ENCODE measurements at places on chromosomes 16 and 17.

- DNase-seq, result no peak
Observed at GRCh38 chr17:61144617-61145564, 254.8 kb upstream of the TBX2 start.

- DNase-seq, result no peak
Observed at GRCh38 chr17:78174346-78174869, 6.0 kb downstream of the SYNGR2 start.

- DNase-seq, result no peak
Observed at GRCh38 chr17:38715216-38715943, 10.3 kb downstream of the MLLT6 start.

DNA sequence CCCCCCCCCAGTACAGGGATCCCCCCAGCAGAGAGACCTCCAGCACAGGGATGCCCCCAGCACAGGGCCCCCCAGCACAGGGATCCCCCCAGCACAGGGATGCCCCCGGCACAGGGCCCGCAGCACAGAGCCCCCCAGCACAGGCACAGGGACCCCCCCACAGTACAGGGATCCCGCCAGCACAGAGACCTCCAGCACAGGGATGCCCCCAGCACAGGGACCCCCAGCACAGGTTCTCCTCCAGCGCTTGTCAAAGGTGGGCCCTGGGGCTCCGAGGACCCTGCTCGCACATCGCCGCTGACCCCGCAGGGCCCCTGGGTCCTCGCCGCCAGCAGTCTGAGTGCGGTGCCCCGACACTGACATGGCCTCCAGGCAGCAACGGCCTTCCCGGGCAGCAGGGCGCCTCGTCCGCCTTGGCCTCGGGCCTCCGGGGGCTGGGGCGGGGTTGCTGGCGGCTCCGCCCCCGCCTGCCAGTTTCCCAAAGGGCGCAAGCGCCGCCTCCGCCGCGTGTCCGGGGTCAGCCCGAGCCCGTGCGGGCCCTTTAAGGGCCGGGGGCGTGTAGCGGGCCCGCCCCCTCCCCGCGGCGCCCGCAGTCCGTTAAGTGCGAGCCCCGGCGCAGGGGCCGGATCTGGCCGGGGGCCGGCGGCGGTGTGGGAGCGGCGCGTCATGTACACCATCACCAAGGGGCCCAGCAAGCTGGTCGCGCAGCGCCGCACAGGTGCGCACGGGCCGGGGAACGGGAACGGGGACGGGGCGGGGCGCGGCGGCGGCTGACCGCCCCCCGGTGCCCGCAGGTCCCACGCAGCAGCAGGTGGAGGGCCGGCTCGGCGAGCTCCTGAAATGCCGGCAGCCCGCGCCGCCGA, at the start of gene MCRIP2:
MCRIP2 (plus strand) TSS at position 503 of the 863 bp plus-strand sequence; CDS start at position 667, 164 bp downstream.
- peak; percentile 42 for DNase-seq

- peak; percentile 88 for DNase-seq
Observed at GRCh38 chr17:76191896-76192295, 48.4 kb downstream of the RNF157 start.

- no peak for DNase-seq
Observed at GRCh38 chr16:75567911-75568310, 1.7 kb downstream of the GABARAPL2 start.

- no peak for DNase-seq
Observed at GRCh38 chr17:41678411-41678906, 10.2 kb upstream of the EIF1 start.

DNA sequence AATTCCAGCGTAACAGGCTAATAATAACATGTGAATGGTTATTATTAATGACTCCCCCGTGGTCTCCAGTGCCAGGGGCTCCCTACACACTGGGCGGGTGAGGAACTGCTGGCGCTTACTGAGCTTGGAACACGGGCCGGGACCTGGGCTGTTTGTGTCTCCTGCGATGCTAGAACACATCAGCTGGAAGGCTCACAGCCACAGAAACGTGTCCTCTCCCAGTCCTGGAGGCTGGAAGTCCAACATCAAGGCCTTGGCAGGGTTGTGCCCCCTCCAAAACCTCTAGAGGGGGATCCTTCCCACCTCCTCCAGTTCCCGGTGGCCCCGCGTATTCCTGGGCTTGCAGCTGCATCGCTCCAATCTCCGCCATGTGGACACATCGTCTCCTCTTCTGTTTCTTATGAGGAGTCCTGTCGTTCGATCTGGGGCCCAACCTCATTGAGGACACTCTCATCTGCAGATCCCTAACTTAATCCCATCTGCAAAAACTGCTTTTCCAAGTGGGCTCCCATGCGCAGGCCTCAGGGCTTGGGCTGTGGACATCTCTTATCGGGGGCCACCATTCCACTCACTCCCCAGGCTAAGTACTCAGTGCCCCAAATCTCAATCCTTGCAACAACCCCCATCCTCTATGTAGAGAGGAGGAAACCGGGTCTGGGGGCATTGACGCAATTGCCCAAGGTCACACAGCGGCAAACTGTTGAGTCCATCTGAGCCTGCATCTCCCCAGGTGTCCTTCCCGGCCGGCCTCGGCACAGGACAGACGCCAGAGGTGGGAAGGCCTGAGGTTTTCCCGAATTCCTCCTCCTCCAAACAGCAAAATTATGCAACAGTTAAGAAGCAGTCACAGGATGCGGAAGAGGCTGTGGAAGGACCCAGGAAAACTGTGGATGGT, 193.9 kb downstream of the IRF8 start:
- DNase-seq, result no peak

DNA sequence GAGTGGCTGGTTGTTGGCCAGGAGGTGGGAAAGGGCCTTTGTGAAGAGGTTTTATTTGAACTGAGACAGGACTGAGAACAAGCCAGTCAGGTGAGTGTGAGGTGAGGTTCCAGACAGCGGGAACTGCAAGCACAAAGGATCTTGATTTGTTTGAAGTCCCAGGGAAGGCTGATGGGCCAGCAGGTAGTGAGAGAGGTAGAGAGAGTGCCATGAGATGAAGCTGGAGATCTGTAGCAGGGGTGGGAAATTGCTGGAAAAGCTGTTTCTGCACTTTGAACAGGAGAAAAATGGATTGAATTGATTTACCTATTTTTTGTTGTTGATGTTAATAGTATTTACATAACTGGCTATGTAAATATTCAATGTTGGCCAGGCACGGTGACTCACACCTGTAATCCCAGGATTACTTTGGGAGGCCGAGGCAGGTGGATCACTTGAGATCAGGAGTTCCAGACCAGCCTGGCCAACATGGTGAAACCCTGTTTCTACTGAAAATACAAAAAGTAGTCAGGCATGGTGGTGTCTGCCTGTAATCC, 7.7 kb upstream of the DCTPP1 start:
- no peak for DNase-seq

- DNase-seq, result no peak
Observed at GRCh38 chr17:51761105-51761504, 397.4 kb downstream of the CA10 start.

- DNase-seq, result no peak
Observed at GRCh38 chr17:36740157-36740556, 138.8 kb downstream of the MRM1 start.

DNA sequence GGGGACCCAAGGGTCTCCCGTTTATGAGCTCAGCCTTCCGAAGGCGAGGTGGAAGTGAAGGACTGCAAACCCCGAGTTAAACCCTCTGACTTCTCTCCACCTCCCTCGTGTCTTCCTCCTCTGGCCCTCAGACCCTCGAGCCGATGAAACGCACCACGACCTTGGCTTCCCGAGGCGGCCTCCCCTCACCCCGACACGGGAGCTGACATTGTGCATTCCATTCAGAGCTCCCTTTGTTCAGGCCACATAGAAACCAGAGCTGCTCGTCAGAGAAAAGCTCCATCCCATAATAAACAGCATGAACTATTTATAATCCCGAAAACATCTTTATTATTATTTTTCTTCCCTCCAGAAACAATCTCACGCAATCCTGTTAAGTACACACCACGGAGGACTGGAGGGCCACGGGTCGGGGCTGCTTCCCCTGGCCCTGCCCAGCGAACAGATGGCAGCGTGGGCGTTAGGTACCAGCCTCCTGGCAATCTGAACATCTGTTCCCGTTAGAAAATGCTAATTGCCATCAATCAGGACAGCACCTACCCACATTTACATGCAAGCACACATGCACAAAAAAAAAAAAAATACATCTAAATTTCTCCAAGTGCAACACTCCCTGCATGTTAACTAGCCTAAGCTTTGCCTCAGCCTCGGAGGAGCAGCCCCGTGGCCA, 145.7 kb downstream of the RBFOX3 start:
- no peak for DNase-seq

DNA sequence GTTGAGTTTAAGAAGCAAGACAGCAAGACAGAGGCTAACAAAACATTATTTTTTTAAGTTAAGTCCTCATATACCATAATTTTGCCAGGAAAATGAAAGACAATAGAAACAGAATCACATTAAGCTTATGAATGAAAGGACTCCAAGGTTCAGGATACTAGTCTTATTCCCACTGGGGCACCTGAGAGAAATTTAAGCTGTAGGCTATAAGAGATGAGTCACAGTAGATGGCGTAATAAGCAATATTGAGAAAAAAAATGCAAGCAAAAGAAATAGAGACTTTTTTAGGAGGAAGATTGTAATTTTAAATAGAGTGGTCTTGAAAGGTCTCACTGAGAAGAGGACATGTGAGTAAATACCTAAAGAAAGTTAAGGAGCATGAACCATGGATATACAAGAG, 57.1 kb upstream of the KIF2B start:
- DNase-seq, result no peak

GRCh38 chr16:50629334-50629733, 51.8 kb downstream of the SNX20 start:
- no peak for DNase-seq

GRCh38 chr16:88039591-88039990, 88.4 kb downstream of the BANP start:
- DNase-seq, result no peak

DNA sequence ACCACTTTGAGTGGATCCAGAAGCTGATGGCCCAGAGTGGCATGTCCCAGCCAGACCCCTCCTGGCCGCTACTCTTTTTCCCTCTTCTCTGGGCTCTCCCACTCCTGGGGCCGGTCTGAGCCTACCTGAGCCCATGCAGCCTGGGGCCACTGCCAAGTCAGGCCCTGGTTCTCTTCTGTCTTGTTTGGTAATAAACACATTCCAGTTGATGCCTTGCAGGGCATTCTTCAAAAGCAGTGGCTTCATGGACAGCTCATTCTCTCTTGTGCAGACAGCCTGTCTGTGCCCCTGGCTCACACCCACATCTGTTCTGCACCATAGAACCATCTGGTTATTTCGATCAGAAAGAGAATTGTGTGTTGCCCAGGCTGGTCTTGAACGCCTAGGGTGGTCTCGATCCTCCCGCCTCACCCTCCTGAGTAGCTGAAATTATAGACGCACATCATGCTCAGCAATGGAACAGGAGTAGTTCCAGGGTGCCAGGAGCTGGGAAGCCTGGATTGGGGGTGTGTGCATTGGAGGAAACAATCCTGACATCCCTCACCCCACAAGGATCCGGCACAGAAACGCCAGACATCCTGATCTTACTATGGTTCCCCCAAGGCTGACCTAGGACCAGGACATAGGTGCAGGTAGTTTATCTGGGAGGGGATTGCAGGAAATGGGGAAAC, 4.6 kb downstream of the PRSS21 start:
- no peak for DNase-seq

GRCh38 chr17:71455219-71455618, 665.6 kb upstream of the SOX9 start:
- no peak for DNase-seq

- DNase-seq, result no peak
Observed at GRCh38 chr17:73972056-73972455, 231.4 kb upstream of the RPL38 start.

- DNase-seq, result peak; percentile 74
Observed at GRCh38 chr17:78665952-78666920, 89.0 kb upstream of the DNAH17 start.

DNA sequence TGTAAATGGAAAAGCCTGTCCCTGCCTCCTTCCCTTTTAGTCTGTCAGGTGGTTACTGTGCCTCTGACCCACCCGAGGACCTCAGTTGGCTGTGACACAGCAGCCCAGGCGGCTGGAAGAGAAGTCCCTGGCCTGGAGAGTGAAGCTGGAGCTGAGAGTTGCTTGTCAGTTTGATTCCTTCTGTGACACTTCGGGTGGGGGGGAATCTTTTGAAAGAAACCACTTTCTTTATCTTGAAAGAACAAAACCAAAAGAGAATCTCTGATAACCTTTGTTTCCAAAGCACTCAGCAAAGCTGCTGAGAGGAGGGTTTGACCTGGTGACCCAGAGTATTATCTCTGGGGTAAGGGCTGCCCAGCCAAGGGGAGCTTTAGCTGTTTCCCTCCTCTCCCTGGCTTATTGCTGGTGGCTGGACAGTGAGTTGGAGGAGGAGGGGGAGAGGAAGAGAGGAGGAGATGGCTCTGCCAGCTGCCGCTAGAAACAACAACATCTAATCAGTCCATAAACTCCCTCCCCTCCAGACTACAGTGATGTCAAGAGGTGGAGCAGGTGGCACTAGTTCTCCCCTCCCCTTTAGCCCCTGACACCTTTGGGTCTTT, 34.0 kb downstream of the YPEL2 start:
- peak; percentile 40 for DNase-seq

DNA sequence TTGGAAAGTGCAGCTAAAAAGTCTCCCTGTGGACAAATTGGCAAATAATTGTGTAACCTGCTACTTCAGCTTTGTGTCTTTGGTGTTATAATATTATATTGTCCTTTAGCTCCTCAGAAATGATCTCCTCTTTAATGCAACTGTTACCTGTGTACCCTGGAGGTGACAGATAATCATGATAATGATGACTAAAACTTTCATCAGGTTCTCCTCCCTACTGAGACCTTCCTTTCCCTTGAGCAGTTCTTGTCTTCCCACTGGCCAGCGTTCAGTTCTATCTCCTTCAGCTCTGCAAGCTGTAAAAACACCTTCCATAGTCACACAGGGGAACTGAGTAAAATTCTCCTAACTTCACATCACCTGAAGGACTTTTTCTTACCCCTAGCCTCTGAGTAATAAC, 14.7 kb downstream of the KRT12 start:
- DNase-seq, result no peak

DNA sequence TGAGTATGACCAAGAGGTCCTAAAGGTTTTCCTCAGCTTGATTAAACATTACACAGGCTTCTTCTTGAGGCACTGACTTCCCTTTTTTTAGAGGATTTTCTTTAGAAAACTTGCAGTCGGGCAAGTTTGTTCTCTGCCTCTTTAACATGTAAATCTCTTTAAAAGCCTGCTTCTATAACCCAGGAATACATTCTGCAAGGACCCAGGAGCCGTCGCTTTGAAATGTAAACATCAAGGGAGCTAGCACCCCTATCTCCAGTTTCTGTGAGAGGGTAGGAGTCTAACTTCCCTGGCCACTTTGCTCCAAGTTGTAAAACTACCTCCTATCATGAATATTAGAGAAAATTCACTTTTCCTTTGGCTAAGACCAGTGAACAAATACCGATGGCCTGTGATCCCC, 201.5 kb upstream of the CPHXL start:
- DNase-seq, result no peak

All from central memory CD4-positive, alpha-beta T cell (primary cell).